Lower leg skin (tissue), 4 donors: ENCODE measurements at places on chromosomes 1 and 21.

DNA sequence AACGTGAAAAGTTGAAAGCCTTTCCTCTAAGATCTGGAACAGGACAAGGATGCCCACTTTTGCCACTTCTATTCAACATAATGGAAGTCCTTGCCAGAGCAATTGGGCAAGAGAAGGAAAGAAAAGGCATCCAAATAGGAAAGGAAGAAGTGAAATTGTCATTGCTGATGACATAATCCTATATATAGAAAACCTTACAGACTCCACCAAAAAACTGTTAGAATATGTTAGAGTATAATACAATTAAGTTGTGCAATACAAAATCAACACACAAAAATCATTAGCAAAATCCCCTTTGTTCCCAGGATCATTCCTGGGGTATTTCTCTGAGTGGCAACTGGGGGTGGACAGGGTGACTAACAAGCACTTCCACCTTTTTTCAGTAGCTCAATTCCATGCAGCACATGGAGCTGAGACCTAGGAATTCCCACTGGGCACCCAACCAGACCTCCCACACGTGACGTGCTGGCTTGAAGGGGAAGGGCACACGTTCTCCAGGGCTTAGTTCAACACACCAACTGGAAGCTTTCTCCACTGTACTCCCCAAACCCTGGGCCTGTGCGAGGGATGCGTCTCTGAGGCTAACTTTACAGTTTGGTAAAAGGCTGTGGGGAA, 9.6 kb downstream of the STUM start:
- no peak for DNase-seq

DNA sequence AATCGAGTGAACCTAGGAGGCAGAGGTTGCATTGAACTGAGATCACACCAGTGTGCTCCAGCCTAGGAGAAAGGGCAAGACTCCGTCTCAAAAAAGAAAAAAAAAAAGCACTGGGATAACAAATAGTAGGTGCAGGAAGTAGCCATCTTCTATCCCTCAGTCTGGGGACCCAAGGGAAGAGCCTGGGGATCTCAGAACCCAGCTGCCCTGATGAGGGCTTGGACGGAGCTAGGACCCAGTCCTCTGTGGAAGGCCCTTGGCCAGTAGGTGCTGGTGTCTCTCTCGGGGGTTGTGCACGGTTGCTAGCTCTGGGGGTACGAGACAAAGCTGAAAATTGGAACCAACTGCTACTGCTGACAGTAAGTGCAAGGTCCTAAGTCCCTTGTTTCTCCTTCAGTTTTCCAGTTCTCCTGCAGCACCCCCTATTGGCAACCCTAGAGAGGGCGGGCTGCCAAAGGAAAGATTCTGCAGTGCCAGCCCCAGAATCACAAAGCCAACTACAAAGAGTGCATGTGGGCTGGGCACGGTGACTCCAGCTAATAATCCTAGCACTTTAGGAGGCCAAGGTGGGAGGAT, 57.6 kb upstream of the KIF1B start:
- DNase-seq = peak; percentile 58

- DNase-seq = peak; percentile 96
Measured at GRCh38 chr1:2300851-2301606, 72.9 kb downstream of the SKI start.

DNA sequence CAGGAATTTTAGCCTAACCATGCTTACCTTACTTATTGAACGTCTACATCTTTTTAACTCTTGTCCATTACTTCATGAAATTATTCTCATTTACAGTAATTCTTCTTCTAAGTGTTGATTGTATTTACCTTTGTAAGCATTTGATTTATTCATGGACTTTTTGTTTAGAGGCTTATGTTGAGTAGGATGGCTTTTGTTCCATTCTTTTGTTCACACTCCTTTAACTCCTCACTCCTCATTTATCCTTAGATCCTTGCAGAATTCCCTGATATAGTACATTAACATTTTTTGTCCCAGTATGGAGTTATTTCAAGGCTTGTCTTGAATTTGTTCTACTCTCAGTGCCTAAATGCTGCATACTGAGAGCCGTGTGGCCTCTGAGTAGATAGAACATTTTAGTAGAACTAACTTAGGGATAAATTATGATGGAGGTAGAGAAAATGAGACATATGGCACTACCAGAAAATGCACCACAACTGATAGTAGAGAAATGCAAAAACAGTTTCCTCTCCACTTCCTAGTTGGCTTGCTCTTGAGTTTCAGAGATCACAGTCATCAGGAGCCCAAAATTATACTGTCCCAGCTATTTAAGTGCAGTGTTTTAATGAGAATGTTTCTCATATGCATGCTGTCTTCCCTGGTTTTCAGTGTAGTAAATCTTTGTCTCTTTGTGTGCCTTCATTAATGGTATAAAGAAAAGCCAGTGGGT, 69.5 kb downstream of the KCNK2 start:
- DNase-seq = no peak

- DNase-seq = no peak
Measured at GRCh38 chr1:152486400-152487006, 24.1 kb upstream of the LCE5A start.

DNA sequence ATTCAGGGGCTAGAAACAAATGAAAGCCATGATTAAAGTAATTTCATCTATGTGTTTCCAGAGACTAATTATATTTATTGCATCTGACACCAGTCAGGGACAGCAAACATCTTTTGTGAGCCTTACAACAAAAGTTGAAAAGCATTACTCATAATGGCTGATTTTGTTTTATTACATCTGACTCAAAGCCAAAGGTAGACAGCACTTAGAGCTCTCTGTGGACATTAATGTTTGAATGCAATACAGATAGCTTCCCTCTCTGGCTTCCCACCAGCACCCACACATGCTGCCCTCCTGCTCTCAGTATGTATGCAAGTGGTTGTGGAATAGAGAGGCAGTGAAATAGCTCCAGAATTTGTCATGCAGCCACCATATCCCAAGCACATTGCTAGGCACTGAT, 198.7 kb downstream of the SETD4 start:
- DNase-seq = no peak

DNA sequence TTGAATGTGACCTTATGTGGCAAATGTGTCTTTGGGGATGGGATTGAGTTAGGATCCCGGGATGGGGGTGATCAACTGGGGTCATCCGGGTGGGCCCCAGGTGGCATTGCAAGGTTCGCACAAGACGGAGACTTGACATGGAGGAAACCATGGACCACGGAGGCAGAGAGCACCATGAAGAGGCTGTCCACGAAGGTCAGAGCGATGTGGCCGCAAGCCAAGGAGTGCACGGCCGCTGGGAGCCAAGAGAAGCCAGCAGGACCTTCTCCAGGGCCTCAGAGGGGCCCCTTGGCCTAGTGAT, 22.3 kb upstream of the COL18A1 start:
- peak; percentile 68 for DNase-seq

- DNase-seq = no peak
Measured at GRCh38 chr1:97013136-97013535, 291.6 kb downstream of the PTBP2 start.

DNA sequence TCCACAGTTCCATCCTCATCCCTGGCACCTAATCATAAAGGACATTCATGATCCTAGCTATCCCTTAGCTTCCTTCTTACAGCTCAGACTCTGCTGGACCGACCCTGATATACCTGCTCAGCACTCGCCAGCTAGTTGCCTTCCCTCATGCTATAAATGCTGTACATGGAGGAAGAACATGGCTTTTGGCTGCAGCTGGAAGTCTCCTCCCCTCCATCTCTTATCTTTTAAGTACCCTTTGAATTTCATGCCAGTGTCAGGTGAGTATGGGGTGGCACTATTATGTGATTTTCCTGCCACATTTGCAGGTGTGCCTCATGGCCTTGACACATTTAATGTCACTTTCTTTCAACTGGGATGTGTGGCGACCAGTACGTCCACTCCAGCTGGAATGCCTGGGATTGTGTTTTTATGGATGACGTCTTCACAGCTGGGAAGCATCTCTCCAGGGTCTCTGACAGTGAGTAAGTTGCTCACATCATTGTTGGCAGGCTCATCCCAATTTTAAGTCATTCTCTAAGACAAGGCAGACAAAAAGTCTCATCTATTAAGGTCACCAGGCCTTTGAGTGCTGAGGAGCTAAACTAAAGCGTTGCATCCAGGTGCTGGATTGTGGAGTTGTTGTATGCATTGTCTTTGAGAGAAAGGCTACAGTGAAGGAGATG, 43.4 kb downstream of the RUNX1 start:
- no peak for DNase-seq

- DNase-seq = no peak
Measured at GRCh38 chr1:239719642-239720258, 333.4 kb downstream of the CHRM3 start.

DNA sequence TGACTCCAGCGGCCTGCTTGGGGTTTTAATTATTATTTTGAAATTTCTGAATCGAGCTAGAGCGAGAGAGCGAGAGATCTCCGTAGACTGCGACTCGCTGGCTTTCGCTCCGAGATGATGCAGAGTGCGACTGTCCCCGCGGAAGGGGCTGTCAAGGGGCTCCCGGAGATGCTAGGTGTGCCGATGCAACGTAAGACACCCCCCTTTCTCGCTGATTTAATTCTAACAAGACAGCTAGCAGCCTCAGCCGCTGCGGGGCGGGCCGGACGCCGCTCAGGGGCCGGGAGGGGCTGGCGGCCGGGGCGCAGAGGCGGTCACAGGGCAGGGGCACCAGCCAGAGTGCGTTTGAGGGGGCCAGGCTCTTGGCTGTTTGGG, 339 bp downstream of the LHX4 start:
- no peak for DNase-seq

DNA sequence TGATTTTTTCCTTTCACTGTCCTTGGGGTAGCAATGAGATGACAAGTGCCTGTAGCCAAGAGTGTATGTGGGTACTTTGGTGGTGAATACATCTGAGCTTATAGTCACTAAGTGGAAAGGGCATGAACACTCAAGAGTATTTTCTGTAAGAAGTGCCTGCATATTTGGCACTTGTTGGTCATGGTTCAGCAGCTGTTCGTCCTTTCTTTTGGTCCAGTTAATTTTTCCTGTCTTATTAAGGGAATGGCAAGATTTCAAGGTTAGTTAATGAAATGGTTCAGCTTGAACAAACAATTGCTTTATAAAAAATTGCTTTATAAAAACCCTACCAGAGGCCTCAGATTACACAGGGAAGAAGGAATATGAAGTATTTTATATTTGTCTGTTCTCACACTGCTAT, 48.6 kb upstream of the GPR52 start:
- no peak for DNase-seq

DNA sequence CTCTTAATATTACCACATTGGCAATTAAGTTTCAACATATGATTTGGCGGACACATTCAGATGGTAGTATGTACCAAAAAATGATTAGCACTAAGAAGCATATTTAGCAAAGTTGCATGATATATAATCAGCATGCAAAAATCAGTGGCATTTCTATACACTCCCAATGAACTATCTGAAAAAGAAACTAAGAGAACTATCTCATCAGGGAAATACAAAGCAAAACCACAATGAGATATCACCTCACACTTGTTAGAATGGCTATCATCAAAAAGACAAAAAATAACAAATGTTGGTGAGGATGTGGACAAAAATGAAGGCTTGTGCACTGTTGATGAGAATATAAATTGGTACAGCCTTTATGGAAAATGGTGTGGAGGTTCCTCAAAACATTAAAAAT, 31.4 kb upstream of the DENND1B start:
- no peak for DNase-seq
